EH (cell line): ENCODE measurements at places on chromosomes 13 and 19.

DNA sequence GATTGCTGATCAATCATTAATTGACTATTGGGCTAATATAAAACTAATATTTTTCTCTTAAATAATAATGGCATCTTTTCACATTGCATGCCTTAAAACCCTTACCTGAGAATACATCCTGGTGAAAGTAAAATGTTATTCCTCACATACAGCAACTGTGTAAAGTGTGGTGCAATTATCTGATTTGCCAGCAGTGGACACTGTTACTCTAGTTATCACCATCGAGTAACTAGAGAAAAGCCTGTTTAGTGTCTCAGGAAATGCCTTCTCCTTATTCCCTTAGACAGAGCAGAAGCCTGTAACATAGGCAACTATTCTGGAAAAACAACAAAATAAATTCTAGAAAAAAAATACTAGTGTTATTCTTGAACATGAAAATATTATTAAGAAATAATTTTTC, 459.8 kb downstream of the FGF14 start:
- DNase-seq, result peak; percentile 19

DNA sequence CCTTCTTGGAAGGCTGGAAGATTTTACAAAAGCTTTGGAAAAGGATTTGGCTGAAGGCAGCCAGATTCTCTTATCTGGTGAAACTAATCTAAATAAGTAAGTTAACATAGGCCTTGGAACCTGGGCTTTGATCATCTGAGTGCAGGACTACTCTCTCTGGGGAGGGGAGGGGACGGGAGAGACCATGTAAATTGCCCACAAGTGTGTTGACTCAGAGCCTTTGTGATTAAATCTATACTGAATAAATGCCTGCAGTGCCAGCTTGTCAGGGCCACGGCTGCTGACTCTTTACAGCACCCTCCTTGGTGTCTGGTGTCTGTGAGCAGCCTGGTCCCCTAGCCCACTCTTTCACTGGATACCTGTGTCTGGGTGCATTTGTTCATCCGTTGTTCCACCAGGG, 251.4 kb downstream of the ITGBL1 start:
- DNase-seq, result no peak

DNA sequence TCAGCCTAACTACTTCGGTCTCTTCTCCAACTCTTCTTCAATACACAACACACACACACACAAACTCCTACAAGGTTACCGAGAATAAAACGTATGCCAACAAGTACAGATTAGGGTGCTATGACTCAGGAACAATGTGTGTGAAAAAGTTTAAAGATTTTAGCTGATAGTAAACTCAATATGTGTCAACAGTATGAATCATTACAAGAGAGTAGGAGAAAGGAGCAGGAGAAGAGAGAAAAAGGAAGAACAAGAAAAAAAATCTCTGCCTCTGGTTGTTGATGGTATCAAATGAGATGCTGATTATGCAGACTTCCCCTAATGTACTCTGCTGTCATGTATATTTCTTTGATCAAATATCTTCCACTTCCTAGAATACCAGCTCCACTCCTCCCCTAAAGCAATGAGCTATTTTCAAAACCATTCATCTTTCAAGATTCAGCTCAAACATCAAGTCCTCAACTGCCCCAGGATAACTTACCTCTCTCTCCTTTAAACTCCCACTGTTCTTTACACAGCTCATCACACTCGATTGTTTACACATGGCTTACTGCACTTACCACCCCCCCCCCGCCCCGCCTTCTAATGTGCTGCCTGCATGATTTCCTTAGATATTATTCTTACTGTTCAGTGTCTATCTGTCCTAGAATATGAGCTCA, 95.6 kb downstream of the FAM216B start:
- peak; percentile 71 for DNase-seq

GRCh38 chr19:7897292-7897691, 6.4 kb upstream of the MAP2K7 start:
- no peak for DNase-seq

DNA sequence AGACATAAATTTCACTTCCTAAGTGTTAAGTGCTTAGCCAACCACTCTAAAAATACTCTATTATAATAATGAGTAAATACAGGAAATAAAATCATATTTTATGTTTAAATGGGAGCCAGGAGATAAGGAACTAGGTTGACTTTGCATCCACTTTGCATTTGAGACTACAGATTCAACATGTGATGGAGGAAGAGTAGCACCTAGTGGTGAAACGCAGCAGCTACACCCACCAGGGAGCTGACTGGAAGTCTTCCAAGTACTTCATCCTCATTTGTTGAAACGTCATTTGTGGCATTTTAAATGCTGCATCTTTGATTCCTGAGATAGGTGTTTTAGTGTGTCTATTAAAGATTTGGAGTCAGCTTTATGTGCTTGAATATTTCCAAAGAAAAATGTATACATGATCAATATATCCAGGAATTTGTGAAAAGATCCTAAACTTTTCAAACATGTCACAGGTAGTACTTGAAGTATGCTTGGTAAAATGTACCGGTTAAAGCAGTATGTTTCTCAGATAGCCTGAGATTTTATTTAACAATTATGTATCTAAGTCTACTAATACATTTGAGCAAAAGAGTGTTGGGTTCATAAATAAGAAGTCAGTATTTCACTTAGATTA, 17.4 kb upstream of the KCTD12 start:
- peak; percentile 74 for DNase-seq

DNA sequence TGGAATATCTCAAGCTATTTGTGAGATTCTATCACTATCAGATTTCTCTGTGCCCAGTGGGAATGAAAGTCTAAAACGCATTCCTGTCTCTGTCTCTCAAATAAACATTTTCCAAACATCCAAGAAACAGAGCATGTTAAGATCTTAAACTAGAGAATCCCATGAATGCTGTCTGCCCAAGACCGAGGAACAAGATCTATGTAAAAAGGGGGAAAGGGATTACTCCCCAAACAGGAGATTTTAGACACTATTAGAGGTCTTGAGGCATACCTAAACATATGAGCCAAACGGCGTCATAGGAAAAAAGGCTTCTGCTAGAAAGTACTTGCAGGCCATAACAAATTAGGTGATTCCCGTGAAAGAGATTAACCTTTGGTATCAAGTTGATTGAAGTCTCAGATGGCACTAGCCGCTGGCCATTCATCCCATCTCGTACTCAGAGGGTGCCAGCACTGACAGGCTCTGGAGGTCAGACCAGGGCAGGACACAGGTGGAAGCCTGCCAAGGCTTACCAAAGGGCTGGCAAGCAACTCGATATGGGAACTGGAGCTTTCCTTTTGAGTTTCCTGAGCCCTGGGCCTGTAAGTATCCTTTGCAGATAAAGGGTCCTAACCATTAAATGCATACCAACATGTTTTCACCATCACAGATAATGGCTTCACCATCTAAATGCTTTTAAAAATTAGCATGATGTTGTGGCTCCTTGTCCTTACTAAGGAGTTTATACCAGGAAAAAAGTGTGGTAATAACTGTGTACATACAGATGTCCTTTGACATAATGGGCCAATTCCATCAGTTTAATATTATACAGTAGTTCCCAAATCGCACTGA, 225.2 kb downstream of the FOXO1 start:
- DNase-seq, result no peak

DNA sequence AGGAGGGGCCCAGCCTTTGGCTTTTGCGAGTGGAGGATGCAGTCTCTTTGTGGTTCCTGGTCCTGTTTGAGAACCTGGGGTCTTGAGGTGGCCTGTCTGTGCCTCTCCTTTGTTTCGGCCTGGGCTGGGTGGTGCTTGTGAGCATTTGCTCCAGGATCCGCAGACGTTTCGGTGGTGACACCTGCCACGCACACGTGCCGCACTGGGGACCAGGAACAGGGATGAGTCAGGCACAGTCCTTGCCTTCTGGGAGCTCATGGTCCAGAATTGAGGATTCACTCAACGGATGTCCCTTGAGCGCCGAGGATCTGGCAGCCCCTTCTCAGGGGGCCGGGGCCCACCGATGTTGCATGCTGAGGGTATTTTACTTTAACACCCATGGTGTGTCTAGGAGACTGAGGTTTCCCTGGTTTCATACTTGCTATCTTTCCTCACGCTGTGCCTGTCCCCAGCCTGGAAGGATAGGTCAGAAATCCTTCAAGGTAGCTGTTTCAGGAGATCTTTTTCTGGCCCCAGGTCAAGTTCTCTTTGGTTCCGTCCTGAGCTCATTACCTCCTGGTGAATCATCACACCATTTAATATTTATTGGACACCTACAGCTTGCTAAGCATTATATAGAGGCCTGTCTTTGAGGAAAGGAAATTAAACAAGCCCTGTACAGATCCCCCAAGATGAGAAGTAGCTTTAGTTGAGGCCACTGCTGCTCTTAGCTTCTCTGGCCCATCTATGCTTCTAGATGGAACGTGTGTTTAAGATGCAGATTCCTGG, 5.1 kb downstream of the HDGFL2 start:
- DNase-seq, result no peak

GRCh38 chr13:58151452-58151851, 519.9 kb downstream of the PCDH17 start:
- no peak for DNase-seq
